ENCODE measurements at places on chromosomes 11 and 22.
A peak's percentile ranks its signal among the peaks of the same experiment; 100 is the strongest.

GRCh38 chr11:84106541-84106940 lies 820.4 kb upstream of the CCDC90B start:
- no peak for DNase-seq

- DNase-seq, result no peak
Observed at GRCh38 chr11:114399490-114400215, 658 bp downstream of the C11orf71 start.

DNA sequence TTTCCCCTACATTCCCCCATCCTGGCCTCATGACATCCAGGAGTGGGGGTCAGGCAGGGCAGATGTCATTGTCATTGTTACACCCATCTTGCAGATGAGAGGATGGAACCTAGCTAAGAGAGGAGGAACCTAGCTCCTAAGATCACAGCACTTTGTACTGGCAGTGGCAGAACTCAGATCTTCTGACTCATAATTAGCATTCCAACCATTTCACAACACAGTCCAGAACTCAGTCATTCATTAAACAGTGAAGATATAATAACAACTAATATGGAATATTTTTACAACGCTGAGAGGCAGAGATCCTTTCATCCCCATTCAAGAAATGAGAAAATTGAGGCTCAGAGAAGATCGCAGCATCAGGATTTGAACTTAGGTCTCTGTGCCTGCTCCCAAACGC lies 127.8 kb downstream of the CHST1 start:
- no peak for DNase-seq

DNA sequence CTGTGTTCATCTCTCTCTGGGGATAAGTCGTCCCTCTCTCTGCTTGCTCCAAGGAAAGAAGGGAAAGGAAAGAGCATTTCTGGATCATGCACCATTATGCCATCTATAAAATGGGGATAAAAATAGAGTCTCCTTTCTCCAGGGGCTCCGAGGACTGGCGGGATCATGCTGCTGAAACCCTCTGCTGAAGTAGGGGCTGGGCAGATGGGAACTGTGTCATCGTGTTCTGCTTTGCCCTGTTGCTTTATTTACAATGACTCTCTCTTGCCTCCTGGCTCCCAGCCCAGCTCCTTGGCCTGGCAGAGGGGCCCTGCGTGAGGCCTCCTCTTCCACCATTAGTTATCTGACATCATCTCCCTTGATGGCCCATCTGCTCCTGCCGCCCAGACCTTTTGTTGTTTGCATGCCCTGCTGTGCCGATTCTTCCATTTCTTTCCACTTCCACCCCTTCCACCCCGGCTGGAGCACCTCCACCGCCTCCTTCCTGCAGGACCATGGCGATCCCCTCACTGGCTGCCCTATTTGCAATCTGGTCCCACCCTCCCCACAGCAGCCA lies 200.9 kb downstream of the MYO18B start:
- DNase-seq, result peak; percentile 62

DNA sequence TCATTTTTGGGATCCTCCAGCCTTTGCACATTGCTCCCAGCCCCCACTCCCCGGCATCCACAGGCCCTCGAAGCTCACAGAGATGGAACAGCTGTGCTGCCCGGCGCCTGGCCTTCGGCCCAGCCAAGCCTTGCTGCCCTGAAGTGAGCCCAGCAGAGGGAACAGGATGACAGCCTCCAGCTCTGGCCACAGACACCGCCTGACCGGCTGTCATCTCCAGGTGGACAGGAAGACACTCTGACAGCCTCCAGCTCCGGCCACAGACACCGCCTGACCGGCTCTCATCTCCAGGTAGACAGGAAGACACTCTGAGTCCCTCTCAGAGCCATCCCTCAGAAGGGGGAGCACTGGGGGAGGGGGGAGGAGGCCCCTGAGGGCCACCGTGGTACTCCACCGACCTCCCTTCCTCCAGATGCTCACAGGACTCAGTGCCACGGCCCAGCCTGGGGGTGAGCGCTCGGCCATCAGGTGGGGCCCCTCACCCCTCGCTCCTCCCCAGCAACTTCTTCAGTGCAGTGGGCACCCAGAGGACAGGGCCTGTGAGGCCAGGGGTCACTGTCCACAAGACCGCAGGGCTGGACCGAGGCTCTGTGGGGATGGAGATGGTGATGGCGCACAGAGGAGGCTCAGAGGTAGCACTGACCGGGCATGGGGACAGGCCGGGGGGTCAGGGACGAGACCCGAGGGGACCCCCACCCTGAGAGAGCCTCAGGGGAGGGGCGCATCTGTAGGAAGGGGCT lies 58.6 kb downstream of the BRD1 start:
- DNase-seq, result no peak

- DNase-seq, result no peak
Observed at GRCh38 chr11:67420147-67420645, 4.7 kb downstream of the CARNS1 start.

GRCh38 chr11:25317216-25317615 lies 820.4 kb downstream of the LUZP2 start:
- no peak for DNase-seq

- no peak for DNase-seq
Observed at GRCh38 chr11:47659276-47659675, 16.9 kb upstream of the MTCH2 start.

DNA sequence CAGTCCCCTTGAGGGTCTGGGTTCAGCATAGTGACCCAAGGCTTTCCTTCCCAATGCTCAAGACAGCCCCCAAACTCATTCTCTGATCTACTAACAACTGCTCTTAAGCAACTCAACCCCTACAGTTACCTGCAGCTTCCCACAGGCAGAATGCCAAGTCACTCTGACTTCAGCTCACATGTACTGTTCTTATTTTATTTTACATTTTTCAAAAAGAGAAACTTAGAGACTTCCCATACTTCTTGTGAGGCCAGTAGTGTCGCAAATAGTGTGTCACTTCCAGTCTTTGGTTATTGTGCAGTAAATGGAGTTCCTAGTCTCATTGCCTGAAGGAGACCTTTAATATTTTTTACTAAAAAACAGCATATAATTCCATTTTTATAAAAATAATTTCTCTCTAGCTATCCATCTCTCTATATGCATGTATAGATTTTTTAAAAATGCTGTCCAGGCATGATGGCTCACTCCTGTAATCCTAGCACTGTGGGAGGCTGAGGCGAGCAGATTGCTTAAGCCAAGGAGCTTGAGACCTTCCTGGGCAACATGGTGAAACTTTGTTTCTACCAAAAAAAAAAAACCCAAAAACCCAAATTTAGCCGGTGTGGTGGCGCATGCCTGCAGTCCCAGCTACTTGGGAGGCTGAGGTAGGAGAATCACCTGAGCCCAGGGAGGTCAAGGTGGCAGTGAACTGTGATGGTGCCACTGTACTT lies 41.8 kb downstream of the ENTHD1 start:
- no peak for DNase-seq

DNA sequence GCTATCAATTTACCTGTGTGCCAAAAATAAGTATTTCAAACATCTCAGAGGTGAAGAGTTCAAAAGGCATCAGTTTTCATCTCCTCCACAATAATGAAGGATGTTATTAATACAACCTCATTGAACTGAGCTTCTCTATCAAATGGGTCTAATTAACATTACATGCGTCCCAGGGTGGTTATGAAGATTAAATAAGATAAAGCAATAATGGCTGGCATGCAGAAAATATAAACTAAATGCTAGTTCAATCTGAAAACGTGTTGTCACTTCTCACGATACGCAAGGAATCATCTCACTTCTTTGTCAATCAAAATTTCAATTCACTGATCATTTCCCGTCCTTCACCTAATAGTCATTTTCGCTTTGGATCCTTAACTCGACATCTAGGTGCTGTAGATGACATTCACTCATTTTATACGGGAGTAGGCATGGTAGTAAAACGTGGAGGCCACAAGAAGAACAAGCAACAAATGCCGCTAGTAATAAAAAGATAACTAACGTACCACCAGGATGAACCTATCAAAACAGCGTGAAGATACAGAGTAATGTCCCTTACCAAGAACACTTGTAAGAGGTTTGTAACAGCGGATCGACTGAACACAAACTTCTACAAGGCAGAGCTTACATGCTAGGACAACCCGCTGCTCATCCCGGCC lies 918 bp downstream of the CHORDC1 start:
- DNase-seq, result no peak

- DNase-seq, result no peak
Observed at GRCh38 chr11:1295591-1295990, 13.8 kb downstream of the TOLLIP start.

DNA sequence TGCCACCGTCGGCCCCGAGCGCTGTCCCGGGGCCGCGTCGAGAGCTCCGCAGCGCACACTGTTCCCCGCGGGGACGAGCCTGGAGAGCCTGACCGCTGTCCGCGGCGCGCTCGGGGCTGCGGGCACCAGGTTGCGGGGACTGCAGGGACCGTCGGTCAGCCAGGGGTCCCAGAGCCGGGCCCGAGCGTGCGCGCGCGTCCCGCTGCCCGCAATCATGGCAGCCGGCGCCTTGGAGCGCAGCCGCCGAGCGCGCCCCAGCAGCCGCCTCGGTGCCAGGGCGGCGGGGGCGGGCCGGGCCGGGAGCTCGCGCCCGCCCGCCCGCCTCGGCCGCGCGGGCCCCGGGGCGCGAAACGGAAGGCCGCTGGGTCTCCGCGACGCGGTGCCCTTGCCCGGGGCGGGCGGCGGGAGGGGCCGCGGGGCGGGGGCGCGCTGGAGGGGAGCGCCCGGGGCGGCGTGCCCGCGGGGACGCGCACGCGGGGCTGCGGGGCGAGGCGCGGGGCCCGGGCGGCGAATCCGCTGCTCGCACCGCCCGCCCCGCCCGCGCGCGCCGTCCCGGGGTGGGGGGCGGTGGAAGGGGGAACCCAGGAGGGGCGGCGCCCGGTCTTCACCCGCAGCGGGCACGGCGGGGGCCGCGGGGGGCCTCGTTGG lies 79.4 kb upstream of the PPARA start:
- peak; percentile 69 for DNase-seq

DNA sequence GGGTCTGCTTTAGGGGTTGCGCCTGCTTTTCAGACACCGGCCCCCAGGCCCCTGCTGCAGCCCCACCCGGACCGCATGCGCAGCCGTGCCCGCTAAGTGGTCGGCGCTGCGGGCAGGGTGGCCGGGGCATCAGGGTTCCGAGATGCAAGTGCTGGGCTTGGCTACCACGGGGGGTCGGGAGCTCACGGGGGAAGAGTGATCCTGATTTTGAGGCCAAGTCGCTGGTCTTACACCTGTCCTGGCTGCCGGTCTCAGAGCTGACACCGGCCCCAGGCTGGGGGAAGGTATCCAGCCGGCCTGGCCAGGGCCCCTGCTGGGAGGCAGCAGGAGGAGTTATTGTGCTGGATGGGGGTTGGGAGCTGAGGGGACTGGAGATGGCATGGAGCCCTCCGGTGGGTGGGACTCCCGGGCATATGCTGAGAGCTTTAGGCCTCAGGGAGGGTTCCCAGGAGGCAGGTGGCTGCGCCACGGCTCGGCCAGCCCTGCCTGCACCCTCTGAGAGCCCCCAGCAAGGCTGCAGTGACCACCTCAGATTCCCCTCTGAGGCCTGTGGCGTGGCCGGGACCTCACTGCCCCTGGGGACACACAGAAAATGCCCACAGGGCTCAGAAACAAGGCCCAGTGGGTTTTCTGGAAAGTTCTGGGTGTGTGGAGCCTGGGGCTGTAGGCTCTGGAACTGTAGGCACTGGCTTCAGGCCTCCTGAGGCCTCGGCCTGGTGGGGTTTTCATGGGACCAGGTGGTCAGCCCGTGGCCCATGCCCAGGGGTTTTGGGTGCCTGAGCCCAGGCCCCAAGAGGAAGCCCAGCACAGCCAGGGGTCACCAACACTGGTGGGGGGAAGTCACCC lies 4.4 kb upstream of the MUC5AC start:
- DNase-seq, result no peak

- DNase-seq, result no peak
Observed at GRCh38 chr22:38756711-38757463, 1.1 kb upstream of the SUN2 start.

- no peak for DNase-seq
Observed at GRCh38 chr11:33692541-33692940, 8.1 kb downstream of the C11orf91 start.

GRCh38 chr11:124301548-124301947 lies 12.2 kb downstream of the OR8D1 start:
- no peak for DNase-seq

DNA sequence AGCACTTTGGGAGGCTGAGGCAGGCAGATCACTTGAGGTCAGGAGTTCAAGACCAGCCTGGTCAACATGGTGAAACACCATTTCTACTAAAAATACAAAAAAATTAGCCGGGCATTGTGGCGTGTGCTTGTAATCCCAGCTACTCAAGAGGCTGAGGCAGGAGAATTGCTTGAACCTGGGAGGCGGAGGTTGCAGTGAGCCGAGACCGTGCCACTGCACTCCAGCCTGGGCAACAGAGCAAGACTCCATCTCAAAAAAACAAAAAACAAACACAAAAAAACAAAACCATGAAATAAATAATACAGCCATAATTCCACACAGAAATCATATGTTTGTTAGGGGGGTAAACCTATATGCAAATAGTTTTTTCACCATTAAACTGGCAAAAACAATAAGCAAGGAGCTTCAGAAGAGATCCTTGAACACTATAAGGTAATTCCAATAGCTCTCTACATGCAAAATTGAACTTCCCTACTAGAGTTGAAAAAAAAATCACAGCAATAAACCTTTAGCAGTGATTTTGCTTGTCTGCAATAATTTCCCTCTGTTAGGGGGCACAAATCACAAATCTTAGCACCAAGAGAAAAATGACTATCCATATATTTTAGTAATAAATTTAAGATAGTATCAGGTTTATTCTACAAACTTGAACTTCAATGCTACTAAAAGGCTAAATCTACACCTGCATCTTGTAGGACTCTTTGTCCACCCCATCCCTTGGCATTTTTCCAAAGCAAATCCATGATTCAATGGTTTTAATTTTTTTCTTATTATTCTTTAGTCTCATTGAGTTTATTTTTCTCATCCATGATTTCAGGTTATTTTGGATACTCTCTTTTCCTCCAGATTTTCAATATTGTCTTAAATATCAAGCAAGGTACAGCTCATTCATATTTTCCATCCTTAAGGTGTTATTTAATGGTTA lies 3.9 kb downstream of the CSTF3 start:
- no peak for DNase-seq

DNA sequence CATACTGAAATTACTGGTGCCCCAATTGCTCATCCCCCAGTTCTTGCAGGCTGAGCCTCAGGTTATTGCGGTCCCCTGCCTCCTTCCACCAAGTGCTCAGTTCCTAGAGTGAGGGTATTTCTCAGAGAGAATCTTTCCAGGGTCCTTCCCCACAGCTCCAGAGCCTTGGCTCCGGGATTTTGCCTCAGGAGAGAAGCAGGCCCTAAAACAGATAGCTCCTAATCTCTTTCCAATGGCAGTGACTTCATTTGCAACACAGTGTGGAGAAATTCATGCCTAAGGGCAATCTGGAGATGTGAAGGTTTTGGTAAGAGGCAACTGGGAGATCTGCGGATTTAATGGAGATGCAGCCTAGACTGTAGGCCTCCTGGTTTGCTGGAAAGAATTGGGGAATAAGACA lies 2.9 kb downstream of the NF2 start:
- DNase-seq, result no peak

DNA sequence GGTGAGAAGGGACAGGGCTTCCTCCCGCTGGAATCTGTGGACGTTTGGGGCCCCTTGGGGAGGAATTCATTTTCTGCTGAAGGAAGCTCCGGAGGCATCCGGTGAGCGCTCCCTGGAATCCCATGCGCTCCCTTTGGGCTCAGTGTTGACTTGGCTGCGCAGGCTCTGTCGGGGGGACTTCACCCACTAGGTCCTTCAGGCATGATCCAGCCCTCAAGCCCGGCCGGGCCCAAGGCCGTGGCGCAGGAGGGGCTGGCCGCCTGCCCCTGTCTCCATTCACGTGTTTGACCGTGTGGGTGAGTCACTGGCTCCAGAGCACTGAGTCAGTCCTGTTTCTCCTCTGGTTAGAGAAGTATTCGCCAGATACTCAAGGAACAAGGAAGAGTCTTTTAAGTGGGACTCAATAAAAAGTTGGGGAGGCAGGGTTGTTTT lies 1.4 kb downstream of the CTTN start:
- no peak for DNase-seq

Measured in hippocampal formation (tissue), 2 donors.